ENCODE measurements at places on chromosomes 2 and 18. TPM values are rescaled to one million over a fixed set of nuclear protein-coding genes. Genes with fewer than 3 reads are reported as not detected.
A peak's percentile ranks its signal among the peaks of the same experiment; 100 is the strongest.

The EML6 gene
- 0.23 TPM for total RNA-seq

The GKN1 gene
- not detected for total RNA-seq

The TMEM185B gene
- total RNA-seq: 27.9 TPM

GRCh38 chr18:44885507-44885906 is 204.8 kb downstream of the SETBP1 start:
- DNase-seq: no peak

DNA sequence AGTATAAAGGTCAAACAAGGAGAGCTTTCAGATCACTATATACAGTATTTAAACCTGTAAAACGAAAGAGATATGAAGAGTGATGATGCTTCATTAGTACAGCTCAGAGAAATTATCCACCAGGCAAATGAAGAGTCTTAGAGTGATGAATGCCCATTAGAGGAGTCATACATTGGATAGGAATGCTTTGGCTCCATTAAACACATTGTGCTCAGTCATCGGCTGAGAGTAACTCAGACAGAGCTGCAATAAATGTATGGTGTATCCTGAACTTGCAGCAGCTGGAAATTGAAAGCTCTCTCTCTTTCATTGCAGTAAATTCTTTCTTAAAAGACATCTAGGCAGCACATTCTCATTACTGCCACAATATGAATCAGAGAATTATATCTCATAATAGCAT is 340.8 kb upstream of the SPHKAP start:
- DNase-seq: no peak

DNA sequence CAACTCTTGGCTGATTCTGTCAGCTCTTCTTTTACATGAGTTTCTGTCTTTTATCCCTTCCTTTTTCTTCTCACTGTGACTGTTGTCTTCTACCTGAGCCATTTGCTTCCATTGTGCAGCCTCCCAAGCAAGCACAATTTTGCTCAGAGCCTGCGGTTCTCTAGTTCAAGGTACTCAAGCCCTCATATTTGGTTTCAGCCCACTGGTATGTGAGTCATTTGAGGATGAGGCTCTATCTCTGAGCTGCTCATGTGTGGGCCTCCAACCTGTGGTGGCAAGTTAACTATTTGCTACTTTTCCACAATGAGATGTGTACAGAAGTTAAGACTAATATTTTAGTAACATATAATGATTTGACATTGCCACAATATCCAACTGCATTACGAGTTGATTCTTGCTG is 183.0 kb downstream of the PHLPP1 start:
- no peak for DNase-seq

GRCh38 chr2:176491172-176491904 is 222.1 kb downstream of the MTX2 start:
- peak; percentile 100 for DNase-seq

DNA sequence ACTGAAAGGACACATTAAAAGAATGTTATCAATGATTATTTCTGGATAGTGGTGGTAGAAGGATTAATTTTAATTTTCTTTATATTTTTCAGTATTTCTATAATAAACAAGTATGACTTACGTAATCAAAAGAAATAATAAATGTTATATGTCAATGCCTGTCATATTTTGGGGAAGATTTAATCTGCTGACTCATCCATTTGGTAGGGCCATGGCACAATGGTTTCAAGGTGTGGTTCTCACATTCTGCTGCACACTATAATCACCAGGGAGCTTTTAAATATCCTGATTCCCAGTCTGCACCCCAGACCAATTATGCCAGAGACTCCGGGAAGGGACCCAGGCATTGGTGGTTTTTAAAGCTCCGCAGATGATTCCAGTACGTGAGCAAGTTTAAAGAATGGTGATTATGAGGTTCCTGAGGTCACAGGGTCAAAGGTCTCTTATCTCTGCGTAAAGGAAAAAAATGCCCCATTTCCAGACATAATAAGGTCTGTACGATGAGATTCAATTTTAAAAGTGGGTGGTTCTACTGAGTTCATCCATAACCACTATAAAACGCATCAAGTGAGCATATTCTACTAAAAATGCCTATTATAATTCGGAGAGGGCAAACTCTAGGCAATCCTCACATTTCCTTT is 27.2 kb downstream of the WIPF1 start:
- no peak for DNase-seq

DNA sequence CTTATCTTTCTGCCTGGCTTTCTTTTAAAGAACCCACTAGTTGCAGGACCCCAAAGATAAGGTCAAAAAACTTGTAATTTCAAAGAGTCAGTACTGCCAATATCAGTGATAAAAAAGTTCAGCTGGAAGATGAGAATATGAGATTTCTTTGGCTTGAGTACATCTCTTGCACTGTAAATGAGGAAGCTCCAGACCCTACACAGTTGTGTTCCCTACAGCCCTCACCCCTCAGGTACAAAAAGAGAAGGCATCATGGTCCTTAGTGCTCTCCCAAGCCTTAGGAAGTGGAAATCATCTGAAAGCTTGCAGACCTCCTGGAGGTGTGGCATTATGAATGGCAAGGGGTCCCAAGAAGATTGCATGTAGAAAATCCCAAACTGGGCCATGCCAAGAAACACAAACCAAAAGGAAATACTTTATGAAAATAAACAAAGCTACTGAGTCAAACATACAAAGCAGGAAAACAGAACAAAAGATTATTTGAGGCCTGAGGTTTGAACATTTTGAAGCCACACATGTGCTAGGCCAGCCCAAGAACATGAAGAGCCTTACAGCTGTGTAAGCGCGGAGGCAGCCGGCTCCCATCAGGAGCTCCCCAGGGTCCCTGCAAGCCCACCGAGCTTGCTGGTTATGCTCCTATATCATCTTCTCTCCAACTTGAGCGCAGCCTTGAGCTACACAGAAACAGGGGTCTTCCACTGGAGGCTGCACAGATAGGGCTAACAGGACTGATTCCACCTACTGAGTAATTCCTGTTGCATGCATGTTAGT is 217.0 kb downstream of the OSR1 start:
- DNase-seq: peak; percentile 16

DNA sequence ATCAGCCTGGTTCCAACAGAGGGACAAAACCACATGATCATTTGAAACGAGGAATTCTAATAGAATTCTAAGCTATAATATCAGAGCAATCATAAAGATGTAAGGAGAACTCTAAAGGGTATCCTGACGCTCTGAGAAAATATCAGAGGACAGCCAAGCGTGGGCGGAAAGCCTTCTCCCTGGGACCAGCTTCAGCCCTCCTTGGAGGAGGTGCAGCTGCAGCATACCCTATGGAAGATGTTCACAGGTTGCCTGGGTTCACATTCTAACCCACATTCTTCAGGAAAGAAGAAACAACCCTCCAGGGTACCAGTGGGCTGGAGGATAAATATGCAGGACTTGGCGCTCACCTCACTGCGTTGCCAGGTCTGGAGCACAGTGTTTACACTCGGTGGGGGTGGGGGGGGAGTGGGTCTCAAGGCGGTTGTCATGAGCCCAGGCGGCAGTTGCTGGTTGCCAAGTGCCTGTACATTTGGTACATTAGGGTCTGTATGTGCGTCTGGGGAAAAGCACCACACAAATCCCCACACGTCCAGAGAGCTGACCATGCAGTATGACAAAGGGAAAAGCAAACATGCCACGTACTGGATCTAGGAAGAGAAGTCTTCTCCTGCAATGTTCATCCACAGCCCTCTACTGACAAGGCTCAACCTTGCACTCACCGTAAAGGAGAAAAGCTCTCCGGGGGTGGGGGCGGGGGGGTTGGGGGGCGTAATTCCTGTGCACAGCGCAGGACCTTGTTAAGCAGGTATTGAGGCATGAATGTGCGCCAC is 80.5 kb downstream of the CDH19 start:
- DNase-seq: no peak

All from astrocyte (in vitro differentiated cells and primary cell).